WTC11 (cell line): ENCODE measurements at places on chromosomes 6 and 20. TPM values are rescaled to one million over a fixed set of nuclear protein-coding genes. Genes with fewer than 3 reads are reported as not detected.

DNA sequence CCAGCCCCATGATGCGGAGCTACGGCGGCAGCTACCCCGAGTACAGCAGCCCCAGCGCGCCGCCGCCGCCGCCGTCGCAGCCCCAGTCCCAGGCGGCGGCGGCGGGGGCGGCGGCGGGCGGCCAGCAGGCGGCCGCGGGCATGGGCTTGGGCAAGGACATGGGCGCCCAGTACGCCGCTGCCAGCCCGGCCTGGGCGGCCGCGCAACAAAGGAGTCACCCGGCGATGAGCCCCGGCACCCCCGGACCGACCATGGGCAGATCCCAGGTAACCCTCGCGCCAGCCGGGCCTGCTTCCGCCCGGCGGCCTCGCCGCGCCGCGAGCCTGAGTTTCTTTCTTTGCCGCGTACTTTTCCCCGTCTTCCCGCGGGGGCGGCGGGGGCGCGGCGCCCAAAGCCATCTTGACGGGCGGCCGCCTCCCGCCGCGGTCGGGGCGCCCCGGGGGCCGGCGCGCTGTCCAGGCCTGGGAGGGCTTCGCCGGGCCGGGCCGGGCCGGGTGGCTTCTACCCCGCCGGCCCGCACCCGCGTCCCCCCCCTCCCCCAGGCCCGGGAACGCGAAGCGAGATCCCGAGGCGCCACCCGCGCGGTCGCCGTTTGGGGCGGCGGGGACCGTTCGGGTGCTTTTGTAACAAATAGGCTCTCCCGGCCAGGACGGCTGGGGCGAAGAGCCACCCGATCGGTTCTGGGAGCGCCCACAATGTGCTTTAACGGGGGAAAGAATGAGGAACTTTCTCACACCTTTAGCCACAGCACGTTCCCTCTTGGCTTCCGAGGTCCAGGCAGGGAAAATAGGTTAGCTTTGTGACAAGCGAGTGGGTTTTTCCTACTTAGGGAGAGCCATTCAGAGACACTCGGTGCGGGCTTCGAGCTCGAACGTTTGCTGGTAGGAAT lies 2.3 kb downstream of the ARID1B start:
- peak; percentile 38 for DNase-seq

DNA sequence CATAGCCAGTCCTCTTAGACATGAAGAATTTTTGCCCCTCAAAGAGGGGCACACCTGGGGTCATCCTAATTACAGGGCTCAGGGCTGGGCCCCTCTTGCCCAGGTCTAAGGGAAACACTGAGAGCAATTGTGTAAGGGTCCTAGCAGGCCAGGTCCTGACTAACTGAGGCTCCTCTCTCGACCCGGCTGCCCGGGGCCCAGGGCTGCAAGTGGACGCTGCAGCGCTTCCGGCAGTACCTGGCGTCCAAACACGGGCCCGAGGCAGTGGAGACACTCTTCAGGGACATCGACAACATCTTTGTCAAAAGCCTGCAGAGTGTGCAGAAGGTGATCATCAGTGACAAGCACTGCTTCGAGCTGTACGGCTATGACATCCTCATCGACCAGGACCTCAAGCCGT lies 17.4 kb downstream of the PDRG1 start:
- DNase-seq: no peak

DNA sequence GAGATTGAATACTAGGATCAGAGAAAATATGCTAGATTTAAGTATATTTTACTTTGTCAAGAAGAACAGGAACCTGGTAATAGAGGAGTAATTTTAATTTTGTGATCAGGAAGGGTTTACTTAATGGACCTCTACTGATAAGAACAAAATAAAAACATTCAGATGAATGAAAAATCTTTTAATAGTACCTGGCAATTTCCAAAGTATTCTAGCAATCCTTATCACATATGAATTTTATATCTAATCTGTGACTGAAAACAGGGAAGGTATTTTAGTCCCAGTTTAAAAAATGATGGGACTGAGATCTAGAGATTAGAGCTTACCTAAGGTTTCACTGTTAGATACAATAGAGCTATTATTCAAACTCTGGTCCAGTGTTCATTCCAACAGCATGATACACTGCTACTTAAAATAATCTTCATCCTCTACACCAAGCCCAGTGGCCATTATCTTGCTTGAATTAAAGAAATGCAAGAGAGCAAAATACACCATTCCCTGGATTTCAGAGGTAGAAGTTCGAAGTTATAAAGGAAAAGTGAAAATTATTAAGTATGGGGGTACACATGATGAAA lies 13.5 kb downstream of the SLC17A5 start:
- DNase-seq: no peak

DNA sequence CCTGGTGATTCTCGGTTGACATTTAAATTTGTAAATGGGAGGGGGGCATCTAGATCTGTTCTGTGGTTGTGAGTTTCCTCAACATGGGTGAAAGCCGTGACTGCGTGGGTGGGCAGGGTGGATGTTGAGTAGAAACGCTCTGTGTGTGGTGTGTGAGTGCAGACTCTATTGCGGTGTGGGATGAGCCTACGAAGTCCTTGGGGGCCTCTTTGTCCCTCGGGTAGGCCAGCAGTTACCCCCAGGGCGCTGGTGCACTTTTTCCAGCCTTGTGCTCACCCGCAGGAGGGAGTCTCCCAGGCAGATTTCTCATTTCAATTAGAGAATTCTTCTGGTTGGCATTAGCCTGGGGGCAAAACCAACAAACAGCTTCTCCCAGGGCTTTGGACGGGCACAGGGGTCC lies 10.6 kb downstream of the TOX2 start:
- no peak for DNase-seq

DNA sequence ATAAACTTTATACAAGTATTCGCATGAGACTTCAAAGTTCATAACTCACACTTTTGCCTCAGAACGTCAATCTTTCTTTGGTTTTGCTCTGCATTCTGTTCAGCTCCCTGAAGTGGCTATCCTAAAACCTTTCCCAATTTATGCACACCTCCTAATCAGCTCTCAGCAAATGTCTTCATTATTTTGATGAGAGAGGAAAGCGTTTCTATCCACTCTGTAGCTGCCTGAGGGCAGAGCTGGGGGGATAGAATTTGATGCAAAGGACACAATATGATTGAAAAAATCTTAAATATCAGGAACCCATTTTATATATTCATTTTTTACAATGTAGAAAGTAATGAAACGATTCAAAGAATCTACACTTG lies 66.8 kb downstream of the MOXD1 start:
- DNase-seq: no peak

GRCh38 chr6:10272591-10272990 lies 142.3 kb downstream of the TFAP2A start:
- no peak for DNase-seq

DNA sequence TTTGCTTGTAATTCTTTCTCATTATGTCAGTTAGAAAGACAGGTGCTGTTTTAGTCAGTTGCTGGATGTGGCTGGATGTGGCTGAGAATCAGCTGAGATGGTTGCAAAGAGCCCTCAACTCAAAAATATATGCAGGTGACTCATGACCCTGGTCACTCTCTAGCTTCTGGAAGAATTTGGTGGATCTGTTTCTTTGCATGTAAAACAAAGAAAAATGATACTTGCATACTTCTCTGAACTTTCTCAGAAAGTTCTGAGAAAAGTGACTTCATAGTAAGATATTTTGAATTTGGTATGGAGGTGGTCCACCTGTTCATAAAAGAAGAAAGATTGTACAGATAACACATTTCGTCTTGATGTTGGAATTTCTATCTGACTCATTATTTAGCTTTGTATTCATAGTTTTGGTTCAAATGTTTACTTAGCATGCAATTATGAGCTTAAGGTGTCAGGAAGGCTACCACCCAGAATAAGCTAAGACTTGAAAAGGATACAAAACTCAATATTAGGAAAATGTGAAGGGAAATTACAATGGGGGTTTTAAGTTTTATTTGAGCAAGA lies 163.2 kb upstream of the OLIG3 start:
- DNase-seq: no peak

CST4 gene
- total RNA-seq: not detected in 3 replicates

HLA-DMA gene
- total RNA-seq: 6.0 to 9.3 TPM (median 6.6 TPM) in 3 replicates

ADGRF5 gene
- total RNA-seq: 0.11 to 0.25 TPM (median 0.24 TPM) in 3 replicates

PACRG gene
- 0.44 TPM in 2 of 3 replicates, not detected in the other for total RNA-seq

SLC44A4 gene
- total RNA-seq: 3.1 to 3.5 TPM (median 3.5 TPM) in 3 replicates
